SK-MEL-5 (cell line): ENCODE measurements at places on chromosomes 13 and 19.

GRCh38 chr19:5116292-5116691, 147.4 kb downstream of the KDM4B start:
- no peak for DNase-seq

DNA sequence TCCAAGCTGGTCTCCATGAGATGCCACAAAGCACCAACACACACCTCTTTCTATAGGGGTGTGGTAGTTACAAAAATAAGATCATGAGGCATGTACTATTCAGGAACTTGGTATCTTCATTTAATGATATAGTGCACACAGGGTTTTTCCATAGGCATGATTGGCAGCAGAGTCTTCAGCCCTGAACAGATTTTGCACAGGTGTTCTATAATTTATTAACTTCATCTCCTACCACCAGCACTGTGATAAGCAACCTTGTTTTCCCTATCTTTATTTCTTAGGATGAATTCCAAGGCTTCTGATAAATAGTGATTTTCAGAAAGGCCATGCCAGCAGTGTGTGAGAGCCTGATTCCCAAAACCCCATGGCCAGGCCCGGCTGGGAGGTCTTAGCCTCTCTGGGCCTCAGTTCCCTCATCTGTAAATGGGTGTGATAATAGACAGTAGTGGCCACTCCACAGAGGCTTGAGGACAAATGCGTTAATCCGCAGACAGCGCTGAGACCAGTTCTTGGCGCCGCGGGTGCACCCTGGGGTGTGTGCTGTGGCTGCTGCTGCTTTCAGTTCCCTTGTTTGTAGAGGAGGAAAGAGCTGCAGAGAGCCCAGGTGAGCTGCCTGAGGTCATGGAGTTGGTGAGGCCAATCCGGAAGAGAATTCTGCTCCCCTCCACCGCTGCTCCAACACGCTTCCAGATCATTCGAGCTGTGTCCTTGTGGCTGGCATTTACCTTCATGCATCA, 33.1 kb downstream of the DHRS12 start:
- DNase-seq = no peak

- DNase-seq = no peak
Measured at GRCh38 chr13:59543418-59543817, 620.3 kb downstream of the DIAPH3 start.

DNA sequence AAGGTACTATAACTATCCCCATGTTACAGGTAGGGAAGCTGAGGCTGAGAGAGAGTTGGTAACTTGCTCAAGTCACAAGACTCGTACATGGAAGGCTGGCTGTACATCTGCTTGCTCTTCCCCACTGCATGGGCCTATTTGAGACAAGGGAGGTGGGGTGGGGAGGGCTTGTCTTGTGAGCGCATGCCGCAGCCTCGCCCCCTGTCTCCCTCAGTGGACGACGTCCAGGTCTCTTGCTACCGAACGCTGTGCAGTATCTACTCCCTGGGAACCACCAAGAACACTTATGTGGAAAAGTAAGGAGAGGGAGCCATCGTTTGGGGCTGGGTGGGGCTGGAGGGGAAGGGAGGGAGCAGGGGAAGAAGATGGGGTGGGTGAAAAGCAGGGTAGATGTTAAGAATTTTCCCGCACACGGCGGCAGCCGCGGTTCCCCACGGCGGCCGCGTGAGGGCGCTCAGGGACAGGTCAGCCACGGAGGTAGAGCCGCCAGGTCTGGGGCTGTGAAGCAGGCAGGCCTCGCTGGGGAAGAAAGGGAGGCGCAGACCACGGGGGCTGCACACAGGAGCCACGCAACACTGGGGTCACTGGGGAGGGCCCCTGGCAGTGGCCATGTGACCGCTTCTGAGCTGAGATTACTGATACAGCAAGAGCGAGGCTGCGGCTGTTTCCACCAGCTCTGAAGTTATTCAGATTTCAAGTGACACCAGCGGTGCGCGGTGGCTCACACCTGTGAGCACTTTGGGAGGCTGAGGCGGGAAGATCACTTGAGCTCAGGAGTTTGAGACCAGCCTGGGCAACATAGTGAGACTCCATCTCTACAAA, 81.5 kb downstream of the RYR1 start:
- DNase-seq = peak; percentile 60

GRCh38 chr13:33862016-33862415, 44.1 kb downstream of the RFC3 start:
- no peak for DNase-seq

- DNase-seq = no peak
Measured at GRCh38 chr19:14507704-14508542, 10.3 kb downstream of the DNAJB1 start.

DNA sequence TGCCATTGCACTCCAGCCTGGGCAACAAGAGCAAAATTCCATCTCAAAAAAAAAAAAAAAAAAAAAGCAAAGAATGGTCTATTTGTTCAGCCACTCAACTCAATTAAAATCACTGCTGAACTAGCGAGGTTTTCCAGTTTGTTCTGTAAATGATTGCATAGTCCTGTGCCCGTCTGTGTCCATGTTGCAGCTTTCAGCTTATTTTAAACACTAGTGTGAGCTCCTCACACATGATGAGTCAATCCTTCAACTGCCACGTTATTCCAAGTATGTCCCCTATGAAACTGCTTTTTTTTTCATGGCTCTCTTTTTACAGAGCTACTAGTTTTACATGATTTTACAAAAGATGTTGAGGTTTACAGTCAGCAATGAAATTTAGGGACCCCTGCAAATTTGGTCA, 12.2 kb downstream of the SUGP2 start:
- peak; percentile 31 for DNase-seq

GRCh38 chr19:45090034-45090433, 2.9 kb upstream of the PPP1R37 start:
- DNase-seq = no peak

DNA sequence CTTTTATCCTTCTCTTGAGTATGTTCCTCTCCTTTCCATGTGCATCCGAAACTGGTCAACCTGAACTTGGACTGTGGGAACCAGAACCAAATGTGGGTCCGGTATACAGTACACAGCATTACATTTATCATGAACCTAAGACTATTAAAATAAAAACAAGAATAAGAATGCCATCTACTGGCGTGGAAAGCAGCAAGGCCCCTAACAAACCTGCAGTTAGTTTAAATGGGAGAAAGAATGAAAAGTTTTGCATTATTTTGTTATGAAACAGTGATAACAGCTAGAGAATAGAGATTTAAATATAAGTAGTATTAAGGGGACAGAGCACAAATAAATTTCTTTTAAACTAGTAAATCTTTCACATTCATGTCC, 159.5 kb downstream of the RBM26 start:
- DNase-seq = peak; percentile 11

DNA sequence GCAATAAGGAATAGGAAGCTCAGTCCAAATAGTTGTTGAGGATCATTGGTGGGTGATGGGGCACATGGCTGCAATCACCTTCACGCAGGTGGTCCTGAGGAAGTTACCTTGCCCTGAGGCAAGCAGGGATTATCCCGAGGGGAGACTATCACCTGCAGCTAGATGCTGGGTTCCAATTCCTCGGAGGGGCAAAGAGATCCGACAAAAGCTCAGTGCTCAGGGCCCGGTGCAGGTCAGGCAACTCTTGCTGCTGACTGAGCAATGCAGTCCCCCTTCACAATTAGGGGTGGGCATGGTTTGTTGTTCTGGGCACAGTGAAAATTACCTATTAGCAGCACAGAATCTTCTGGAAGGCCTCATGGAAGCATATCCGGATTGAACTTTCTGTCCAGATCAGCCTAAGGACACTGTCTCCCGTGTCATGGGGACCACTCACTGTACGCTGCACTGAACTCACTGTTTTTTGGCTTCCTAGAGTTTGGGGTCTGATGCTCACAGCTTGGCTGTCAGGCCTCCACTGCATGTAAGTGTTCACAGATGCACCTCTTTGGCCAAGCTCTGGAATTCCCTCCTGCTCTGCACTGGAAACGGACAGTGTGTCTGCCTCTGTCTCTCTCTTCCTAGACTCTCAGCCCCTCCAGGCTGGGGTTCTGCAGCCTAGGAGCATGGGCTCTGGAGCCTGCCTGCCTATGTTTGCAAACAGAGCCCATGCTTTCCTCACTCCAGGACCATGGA, 372.7 kb downstream of the ZNF536 start:
- DNase-seq = no peak

- DNase-seq = no peak
Measured at GRCh38 chr19:18922228-18922985, 2.9 kb downstream of the DDX49 start.

- no peak for DNase-seq
Measured at GRCh38 chr19:42123765-42124164, 8.5 kb downstream of the POU2F2 start.

DNA sequence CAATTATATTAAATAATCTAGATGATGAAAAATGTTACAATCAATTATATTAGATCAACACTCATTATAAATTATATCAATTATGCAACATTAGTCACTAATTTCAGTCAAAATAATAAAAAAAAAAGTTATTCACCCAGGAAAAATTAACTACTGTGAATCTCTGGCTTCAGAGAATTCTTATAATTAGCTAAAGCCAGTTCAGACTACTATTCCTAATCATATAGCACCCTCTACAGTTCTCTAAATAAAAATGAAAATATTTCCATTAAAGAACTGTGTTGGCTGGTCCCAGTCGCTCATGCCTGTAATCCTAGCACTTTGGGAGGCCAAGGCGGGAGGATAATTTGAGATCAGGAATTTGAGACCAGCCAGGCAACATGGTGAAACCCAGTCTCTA, 33.0 kb downstream of the XPO4 start:
- peak; percentile 32 for DNase-seq
